Adipocyte (in vitro differentiated cells): ENCODE measurements at places on chromosomes 1 and 21.

DNA sequence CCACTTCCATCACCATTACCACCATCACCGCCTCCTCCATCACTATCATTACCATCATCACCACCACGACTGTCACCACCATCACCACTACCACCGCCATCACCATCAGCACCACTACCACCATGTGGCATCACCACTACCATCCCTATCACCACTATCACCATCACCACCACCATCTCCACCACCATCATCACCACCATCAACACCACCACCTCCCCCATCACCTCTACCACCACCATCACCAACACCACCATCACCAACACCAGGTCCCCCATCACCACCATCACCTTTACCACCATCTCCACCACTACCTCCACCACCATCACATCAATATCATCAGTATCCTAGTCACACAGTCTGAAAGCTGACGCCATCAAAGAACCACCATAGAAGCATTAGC is 39.9 kb upstream of the RIPK4 start:
- DNase-seq, result no peak

DNA sequence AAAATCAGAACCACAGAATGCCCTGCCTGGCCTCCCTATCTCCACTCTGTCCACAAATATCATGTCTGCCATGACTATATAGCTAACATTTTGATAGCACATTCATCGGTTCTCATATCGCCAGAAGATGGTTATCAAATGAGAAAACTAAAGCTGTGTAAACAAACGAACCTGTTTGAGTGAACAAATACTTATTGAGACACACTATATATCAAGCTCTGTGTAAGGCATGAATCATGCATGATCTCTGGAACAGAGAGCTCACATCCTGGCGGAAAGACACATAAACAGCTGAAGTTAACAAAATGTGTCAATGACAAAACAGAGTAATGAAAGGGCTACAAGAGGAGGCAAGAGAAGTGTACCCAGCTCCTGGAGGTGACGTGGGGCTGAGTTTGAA is 13.1 kb downstream of the KCND3 start:
- DNase-seq, result no peak

GRCh38 chr1:183693521-183693920 is 40.4 kb upstream of the APOBEC4 start:
- no peak for DNase-seq

GRCh38 chr1:203828002-203828401 is 32.6 kb downstream of the ZBED6 start:
- DNase-seq, result no peak
